Stimulated activated CD8-positive, alpha-beta memory T cell treated with anti-CD3 and anti-CD28 coated beads, Interleukin-15, amount 100 ng/mL, for 48 hours (primary cell): ENCODE measurements at places on chromosomes 6 and 20.

- no peak for DNase-seq
These were observed 338.7 kb downstream of the PREX1 start for GRCh38 chr20:48489046-48489463.

DNA sequence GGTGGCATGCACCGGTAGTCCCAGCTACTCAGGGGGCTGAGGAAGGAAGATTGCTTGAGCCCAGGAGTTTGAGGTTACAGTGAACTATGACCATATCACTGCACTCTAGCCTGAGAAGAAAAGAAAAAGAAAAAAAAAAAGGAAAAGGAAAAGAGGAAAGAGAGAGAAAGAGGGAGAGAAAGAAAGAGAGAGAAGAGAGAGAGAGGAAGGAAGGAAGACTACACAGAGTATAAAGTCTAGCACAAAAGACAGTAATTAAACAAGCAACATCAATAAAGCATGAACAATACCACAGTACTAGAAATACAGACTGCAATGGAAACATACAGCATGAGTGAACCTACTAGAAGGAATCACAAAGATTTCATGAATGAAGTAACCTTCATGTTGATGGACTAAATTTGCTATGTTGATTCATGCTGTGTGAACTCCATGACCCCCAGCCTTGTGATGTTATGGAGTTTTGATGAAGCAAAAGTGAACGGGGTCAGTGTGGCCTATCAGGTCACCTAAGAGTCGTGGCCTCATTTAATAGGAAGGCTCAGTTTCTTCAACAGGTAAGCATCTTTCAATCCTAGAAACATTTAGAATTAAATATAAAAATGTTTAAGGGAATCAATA, 57.6 kb downstream of the NUDT3 start:
- DNase-seq, result no peak

DNA sequence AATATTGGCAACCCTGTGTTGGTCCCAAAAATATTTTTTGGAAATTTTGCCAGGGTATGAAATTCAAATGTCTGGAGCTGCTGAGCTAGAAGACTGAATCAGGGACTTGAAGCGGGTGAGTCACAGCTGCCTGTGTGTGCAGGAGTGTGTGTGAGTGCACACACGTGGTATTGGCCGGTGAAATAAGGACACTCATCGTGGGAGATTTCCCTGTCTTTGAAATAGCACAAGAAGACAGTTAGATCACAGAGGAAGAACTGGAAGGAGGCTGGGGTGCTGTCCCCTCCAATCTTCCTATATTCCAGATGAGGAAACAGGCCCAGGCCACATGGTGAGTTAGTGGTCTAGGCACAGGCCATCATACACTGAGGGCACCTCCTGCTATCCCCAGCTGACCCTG, 123.8 kb upstream of the MLN start:
- no peak for DNase-seq

GRCh38 chr6:98136333-98136732, 698.0 kb upstream of the POU3F2 start:
- DNase-seq, result no peak

- DNase-seq, result no peak
These were observed 8.6 kb upstream of the DEFB110 start for GRCh38 chr6:50030350-50030749.
